ENCODE measurements at places on chromosomes 13 and 19.

- DNase-seq, result no peak
These were observed 1381.9 kb downstream of the EFNB2 start for GRCh38 chr13:105153611-105154010.

- DNase-seq, result no peak
These were observed 96.8 kb downstream of the RNF17 start for GRCh38 chr13:24860770-24861169.

DNA sequence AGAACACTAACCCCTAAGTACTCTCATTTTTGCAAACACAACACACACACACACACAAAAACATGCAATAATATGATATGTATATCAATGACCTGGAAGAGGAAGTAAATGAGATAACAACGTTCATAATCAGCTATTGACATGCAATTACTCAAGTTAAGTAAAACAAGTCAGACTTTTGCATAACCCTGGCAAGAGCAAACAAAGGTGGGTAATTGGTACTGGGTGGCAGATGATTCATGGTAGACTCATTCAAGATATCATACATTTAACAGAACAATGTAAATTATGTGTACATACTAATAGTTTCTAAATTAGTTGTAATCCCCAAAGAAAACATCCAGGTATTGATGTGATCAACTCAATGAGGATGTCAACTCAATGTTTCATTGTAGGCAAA, 508.8 kb downstream of the DACH1 start:
- no peak for DNase-seq

DNA sequence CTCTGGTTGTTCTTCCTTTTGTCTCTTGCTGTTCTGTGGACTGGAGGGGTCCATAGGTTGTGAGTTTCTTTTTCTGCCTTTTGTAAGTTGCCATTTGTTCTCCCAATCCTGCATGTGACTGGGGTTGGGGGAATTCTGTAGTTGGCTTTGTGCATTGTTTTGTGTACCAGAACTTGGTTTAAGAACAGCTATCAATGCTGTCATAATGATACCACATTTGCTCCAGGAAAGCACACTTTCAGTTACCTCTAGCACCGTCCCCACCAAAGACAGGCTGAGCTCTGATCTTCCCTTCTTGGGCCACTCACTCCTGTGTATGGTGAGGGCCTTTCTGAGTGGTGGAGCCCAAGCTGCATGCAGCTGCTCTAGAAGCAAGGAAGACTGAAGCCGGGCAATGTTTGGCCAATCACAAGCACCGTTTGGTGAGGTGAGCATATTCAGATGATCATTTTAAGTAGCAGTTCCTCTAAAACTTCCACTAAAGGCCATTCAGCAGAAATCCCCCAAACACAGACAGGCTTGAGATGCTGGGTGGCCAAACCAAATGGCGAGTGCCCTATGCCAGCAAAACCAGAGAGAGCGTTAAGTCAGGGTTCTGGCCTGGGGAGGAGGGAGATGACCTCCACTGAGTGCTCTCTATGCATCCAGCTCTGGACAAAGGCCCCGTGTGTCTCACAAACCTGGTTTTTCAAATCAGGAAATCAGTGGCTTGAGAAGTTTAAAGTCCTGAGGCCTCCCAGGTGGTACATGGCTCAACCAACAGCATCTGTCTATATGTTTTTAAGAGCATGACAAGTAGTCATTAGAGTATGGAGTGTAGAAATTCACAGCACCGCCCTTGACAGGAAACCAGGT, 120.7 kb upstream of the SPATA13 start:
- no peak for DNase-seq

DNA sequence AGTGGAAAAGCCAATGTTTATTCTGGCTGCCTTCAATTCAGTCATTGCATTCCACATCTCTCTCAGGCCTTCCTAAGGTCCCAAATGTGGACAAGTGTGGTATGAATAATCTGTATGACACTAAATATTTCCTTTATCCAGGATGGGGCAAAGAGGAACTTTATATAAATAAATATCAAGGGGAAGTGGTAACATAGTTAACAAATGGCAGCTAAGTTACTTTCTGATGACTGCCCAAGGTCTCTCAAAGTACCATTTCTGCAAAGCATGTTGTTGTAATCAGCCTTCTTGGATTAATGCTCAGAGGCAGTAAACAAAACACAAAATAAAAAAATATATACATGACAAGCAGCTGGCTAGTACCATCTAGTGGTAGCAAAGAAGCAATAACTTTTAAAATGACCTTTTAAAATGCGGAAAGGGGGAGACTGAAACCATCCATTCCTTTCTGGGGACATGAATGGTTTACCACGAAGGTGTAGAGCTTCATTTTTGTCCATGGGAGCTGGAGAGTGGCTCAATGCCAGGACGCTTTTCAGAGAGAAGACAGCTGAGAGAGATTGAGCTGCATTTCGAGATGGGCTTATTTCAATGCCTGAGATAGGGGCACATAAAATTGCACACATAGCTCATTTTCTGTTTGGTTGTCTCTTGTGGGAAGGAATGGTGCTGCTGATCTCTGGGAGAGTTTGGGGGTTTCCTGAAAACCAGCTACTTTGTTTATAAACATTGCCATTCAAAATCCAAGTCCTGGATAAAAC, 259.2 kb downstream of the RFC3 start:
- DNase-seq, result peak; percentile 1

Measured in erythroblast (primary cell).